Stimulated activated CD4-positive, alpha-beta T cell treated with anti-CD3 and anti-CD28 coated beads, Interleukin-15, amount 100 ng/mL, for 48 hours (primary cell): ENCODE measurements at places on chromosomes 7 and 10.

DNA sequence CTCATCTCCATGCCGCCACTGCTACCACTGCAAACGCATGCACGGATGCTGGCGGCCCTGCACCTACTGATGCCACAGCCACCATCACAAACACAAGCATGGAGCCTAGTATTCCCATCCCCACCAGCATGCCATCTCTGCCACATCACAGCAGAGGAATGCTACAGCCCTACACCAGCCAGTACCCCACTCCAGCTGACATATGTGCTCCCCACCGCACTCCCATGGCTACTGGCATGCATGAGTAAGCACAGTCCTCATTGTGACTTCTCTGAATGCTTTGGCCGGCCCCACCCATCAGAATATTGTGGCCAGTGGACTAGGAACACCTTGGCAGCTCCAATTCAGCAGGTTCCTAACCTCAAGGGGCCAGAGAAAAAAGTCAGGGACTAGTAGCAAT, 705.5 kb downstream of the POM121L12 start:
- no peak for DNase-seq

- DNase-seq, result no peak
Measured at GRCh38 chr10:28366994-28367393, 64.1 kb upstream of the MPP7 start.

- DNase-seq, result no peak
Measured at GRCh38 chr7:50160206-50160605, 67.2 kb upstream of the ZPBP start.

- no peak for DNase-seq
Measured at GRCh38 chr7:98241674-98242241, 10.3 kb downstream of the TECPR1 start.

GRCh38 chr10:71509444-71509843, 112.7 kb downstream of the CDH23 start:
- DNase-seq, result no peak

- DNase-seq, result no peak
Measured at GRCh38 chr7:132537456-132538145, 38.7 kb downstream of the PLXNA4 start.

GRCh38 chr10:102227050-102227449, 951 bp downstream of the ELOVL3 start:
- no peak for DNase-seq

- DNase-seq, result no peak
Measured at GRCh38 chr10:34850558-34850957, 35.5 kb upstream of the PARD3 start.

GRCh38 chr7:75722373-75722772, 16.4 kb downstream of the HIP1 start:
- no peak for DNase-seq

DNA sequence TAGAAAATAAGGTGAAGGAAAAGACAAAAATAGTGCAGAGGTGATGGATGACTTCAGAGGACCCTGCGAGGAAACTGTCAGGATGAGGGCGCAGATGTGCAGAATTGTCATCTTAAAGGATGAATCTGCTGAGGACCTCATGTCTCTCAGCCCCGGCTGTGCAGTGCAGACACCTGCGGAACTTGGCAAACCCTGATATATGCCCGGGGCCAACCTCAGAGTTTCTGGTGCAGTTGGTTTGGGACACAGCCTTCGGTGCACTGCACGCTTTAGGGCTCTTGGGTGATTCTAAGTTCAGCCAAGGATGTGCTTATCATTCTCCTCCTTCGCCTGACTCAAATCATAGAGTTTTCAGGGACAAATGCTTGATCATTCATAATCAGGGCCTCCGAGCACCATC, 310.1 kb downstream of the TCERG1L start:
- no peak for DNase-seq

GRCh38 chr10:106078895-106079576, 1085.5 kb downstream of the SORCS1 start:
- no peak for DNase-seq

GRCh38 chr10:109591601-109592000, 331.7 kb downstream of the XPNPEP1 start:
- no peak for DNase-seq

- no peak for DNase-seq
Measured at GRCh38 chr7:1410992-1411391, 48.3 kb downstream of the MICALL2 start.

DNA sequence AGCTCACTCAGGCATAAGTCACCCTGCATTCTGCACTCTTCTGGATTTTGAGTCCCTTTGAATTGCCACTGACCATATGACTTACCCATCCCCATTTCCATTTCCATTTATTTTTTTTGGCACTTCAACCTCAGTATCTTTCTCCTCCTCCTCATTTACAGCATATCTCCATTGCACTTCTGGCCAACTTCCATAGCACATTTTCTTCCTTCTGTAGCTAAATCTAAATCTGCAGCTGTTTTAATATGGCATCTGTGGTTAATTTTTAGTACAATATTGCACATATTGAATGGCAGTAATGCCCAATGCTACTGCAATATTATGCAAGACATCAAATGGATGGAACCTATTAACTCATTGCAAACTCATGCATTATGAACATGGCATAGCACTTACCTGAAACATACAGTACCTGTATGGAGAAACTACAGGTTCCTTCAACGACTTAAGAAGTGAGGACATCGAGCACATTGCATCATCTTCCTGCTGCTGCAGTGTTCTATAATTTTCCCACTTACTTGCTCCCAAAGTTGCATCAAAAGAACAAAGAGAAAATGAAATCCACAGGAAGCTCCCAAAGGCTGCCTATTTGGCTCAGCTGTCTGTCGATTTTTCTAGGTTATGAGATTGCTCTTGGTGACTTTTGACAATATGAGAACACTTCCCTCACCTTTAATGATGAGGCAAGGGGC, 55.7 kb downstream of the LRRTM3 start:
- no peak for DNase-seq

DNA sequence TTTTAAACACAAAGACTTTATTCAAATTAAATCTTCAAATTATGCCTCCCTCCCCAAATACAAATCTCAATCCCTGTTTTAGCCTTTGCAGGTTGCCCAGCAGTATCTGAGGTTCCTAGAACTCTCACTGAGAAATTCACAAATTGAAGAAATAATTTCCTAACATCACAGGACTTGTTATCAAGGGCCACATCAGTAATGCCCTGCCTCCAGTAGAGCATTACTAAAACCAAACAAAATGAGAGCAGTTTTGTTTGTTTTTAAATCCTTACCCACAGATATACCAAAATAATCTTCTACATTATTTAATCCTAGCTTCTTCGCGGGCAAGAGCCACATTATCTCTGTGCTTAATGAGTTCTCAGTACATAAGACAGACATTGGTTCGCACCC, 152.2 kb downstream of the SGMS1 start:
- no peak for DNase-seq

- DNase-seq, result no peak
Measured at GRCh38 chr10:132115732-132116131, 50.0 kb downstream of the JAKMIP3 start.

DNA sequence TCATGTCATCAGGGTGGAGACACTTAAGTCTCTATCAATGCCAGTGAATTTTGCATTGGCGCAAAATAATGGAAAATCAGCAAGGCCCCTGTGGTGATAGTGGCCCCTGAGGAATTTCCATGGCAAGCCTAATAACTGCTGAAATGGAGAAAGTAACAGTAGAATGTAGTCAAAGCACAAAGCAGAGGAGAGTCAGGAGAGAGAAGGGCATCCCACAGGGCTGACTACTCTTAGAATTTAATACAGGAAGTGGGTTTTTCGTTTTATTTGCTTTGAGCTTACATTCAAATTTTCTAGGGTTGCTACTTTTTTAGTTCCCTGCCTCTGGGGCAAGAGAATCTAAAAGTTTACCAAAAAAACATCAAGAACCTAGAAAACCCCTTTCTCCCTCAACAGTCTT, 39.0 kb downstream of the BZW2 start:
- DNase-seq, result no peak

- no peak for DNase-seq
Measured at GRCh38 chr10:103668351-103669242, 175.1 kb downstream of the NEURL1 start.

DNA sequence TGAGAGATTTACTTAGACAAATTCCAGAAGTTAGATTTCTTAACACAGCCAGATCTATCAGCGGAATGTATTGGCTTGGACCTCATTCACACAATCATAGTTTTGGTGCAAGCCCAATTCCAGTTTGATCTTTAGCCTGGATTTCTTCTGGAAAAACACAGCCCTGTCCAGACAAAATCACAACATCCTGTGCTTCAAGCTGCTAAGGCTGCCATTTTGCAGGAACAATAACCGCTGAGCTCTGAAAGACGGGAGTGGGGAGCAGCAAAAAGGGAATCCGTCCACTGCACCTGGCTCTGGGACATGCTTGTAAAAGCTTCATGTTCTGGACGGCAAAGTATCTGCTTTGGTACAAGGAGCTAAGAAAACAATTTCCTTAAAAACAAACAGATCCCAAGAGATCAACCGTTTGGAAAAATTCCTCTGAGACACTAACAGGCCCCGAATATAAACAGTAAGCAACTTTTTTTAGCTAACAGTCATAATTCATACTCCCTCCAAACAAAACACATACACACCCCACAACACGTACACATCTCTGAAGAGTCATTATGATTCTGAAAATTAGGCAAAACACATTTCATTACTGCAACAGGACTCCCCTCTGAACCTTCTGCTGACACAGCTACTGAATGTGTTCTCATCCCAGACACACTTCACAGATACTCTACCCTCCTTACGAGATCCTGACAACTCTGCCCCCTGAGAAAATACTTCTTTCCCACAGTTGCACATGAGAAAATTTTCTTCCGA, 32.4 kb downstream of the ITIH5 start:
- DNase-seq, result no peak
